ENCODE measurements at places on chromosomes 3 and 15.

GRCh38 chr15:40755812-40756208 lies 756 bp upstream of the RMDN3 start:
- DNase-seq, result no peak

- DNase-seq, result no peak
Observed at GRCh38 chr3:45412763-45413162, 24.4 kb downstream of the LARS2 start.

GRCh38 chr15:60318216-60318867 lies 79.4 kb downstream of the ANXA2 start:
- no peak for DNase-seq

DNA sequence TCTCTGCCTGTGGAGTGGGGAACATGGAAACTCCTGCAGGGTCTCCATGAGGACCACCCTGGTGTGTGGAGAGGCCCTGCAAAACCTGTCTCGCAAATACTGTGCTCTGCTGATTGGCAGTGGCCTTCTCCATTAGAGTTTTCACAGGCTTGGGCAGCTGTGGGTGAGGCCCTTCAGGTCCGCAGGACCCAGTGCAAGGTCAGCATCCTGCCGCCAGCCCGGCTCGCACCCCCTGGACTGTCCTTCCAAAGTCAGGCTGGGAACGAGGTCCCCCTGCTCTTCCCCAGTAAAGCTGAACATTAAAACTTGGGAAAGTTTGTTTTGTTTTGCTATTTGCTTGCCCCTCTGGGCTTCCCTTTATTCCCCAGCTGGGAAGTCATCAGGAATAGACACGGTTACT lies 85.0 kb upstream of the PLXNA1 start:
- no peak for DNase-seq

GRCh38 chr3:15330031-15330596 lies 2.3 kb downstream of the SH3BP5 start:
- no peak for DNase-seq

DNA sequence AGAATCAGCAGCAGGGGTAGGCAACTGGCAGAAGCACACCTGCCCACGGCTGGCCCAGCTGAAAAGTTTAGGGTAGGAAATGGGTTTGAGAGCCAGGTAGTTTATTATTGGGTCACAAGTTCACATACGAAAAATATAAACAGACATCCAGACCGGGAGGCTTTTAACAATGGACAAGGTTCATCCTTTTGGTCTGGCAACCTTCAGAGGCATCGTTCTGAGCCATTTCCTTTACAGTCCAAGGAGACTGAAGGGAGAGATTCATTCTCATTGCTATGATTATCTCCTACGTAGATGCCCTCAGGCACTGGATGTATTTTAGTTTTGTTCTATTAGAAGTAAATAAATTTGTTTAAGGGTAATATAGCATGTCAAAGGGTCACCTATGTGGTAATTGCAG lies 248.0 kb upstream of the THBS1 start:
- DNase-seq, result no peak

DNA sequence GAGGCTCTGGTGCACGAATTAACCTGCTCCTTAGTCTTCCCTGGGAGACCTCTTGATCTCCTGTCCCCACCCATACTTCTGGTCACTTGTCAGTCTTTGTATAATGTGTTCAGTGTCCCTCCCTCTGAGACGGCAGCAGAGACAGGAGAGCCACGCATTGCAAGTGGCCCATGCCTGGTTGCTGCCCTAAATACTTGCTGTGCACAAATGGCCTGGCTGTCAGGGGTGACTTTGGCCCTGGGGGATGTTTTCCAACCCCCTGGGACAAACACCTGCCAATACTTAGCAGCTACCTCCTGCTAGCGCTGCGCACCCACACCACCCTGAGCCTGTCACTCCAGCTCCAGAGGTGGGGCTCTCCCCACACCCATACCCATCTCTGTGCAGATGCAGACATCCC lies 17.2 kb downstream of the KLF13 start:
- DNase-seq, result no peak

- no peak for DNase-seq
Observed at GRCh38 chr15:56254265-56254664, 10.6 kb upstream of the RFX7 start.

DNA sequence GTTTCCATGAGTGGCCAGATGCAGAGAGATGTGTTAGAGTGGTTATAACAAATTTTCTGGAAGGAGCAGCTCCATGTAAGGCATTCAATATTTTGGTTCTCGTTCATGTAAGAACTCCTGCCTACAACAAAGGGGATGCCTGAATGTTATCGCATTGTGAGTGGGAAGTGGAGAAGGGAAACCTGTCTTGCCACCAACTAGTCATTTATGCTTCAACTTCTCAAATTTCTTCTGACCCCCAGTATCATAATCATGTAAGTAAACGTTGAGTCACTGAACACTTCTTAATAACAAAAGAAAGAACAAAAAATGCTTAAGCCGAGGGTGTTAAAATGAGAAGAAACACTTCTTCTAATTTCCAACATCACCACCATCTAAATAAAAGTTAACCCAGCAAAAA lies 62.0 kb upstream of the MRPL3 start:
- no peak for DNase-seq

GRCh38 chr3:71487418-71487817 lies 96.1 kb downstream of the FOXP1 start:
- DNase-seq, result no peak

- no peak for DNase-seq
Observed at GRCh38 chr3:167885277-167885676, 149.8 kb downstream of the SERPINI1 start.

DNA sequence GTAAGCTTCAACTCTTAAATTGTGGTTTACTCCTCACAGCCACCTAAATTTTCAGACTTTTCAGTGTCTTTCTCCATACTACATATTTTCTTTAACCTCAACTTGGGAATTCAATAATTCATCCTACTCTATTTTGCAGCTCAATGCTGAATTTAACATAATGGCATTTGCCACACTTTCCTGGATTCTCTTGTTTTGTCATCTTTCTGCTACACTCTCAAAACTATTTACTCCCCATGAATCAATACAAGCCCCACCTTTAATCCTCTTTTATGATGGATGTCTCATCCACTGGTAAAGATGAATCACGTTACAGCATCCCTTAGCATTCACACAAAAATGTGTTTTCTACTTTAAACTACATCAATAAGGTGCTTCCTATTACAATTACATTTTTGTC lies 19.6 kb upstream of the CHMP2B start:
- DNase-seq, result no peak

GRCh38 chr3:67389176-67389575 lies 265.2 kb downstream of the SUCLG2 start:
- no peak for DNase-seq

DNA sequence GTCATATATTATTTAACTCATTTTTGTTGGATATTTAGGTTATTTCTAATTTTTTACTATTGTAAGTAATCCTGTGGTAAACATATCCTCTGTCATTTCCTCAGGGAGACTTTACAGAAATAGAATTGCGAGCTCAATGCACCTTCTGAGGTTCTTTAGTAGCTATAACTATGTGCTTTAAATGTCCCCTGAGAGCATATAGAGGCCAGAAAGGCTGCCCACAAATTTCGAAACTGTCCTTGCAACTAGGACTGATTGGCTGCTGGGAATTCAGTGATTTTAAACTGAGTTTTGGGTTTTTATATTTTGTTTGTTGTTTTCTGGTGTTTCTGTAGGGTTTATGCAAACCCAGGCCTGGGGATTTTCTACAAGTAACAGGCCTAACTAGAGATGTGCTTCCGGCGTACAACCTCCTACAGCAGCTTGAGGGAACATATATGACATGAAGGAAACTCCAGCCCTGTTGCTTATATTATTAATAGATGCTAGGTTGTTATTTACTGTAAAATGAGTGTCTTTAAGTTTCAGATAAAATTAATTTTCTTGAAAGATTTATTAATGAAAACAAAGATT lies 29.1 kb upstream of the P4HTM start:
- no peak for DNase-seq

GRCh38 chr3:30503446-30503845 lies 103.0 kb upstream of the TGFBR2 start:
- no peak for DNase-seq

DNA sequence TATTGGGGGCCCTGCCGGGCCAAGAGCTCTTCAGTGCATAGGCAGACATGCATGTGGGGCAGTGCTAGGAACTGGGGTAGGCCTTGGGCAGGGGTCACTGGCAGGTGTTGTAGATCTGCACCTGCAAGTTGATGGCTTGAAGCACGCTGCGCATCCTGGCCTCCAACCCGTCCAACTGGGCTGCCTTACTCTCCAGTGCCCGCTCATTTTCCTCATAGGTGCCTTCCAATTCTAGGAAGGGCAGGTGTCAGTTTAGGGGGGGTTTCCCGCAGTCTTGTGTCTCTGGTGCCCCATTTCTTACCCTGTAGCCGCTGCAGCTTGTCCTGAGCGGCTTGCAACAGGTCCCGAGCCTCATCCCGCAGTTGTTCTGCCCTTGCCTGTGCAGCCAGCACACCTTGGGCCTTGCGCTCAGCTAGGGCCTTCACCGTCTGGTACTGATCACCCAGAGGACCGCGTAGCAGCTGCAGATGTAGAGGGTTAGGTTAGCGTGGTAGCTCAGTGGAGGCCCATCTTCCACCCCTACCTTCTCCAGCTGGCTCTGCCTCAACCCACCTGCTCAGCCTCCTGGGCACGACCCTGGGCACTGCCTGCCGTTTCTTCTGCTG lies 611 bp upstream of the USP19 start:
- no peak for DNase-seq

DNA sequence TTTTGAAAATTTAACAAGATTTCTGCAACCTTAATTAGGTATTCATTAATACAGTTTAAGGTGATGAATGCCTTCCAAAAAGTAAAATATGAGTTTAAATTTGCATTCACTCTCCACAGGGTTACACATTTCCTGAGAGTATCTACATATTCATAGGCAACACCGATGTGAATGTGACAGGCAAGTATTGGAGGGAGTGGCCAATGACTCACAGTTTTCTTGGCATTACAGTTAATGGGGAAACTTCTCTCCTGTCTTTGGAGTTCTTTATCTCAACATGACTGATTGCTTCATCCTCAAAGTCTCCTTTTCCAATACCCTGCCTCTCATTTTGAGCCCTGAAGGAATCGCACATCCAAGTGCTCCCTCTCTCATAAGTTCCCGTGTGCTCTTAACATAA lies 181.9 kb upstream of the CHL1 start:
- no peak for DNase-seq

DNA sequence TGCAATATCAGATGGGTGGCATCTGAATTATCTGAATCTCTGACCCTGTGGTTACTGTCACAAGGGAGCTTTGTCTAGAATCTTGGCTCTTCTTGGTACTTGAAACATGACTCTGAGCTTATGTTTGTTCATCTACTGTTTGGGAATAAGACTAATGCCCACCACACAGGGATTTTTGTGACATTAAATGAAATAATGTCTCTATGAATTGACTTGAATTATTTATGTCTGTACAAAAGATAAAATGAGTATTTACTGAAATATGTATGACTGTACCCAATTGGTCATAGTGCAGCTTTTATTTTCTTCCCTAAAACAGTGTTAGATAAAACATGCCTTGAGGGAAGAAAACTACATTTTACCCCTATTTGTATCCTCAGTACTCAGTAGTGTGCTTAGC lies 87.9 kb upstream of the ZPLD1 start:
- no peak for DNase-seq

GRCh38 chr3:168021737-168022450 lies 73.8 kb downstream of the GOLIM4 start:
- DNase-seq, result no peak

DNA sequence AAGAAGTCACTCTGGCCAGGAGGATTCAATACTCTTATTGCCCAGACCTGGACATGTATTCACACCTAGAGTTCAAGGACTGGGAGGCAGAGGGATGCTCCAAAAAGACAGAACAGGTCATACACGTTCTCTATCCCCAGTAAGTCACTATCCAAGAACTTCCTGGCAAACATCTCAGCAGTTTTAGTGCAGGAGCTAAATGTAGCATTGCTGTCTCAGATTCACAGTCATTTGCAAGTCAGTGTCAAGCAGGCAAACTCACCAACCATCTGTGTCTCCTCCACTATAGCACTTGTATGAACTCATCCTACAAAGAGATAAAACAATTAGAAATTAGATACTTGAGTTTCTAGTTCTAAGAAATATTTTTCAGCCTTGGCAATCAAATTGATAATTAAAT lies 38.4 kb downstream of the ABHD17C start:
- no peak for DNase-seq

GRCh38 chr3:31892916-31893573 lies 88.0 kb downstream of the OSBPL10 start:
- no peak for DNase-seq

DNA sequence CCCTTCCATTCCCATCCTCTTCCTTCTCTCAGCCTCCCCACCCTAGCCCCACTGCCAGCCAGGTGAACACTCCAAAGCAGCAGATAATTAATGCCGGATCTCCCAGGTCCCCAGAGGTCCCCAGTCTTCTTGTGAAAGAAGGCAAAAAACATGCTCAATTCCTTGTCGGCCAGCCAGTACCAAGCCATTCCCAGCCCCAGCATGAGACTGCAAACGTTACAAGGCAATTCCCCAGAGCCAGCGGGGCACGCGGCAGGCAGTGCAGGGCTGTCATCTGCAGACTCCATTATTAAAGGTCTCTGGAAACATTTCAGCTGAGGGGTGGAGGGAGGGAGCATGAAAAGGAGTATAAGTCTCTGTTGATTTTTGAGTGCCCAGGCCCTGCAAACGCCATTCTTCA lies 117.8 kb downstream of the XXYLT1 start:
- DNase-seq, result no peak

DNA sequence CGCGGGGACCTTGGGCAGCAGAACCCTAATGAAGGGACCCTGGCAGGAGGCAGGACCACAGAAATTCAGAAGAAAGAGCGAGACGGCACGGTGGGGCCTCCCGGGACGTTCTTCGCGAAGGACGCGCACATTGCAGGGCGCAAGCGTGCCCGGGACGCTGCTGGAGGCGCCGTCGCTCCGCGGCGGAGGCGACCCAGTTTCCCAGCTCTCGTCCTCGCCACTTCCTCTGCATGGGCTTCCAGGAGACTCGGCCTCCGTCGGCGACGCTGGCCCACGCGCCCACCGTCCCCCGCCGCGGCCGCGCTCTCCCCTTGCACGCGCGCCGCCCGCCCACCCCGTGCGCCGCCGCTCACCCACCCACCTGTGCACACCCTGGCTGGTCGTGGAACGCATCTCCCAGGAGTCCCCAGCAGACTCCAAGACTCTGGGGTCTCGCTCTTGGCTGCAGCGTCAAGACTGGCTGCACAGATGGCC lies 31.8 kb upstream of the SMAD3 start:
- no peak for DNase-seq

- DNase-seq, result peak; percentile 41
Observed at GRCh38 chr3:196712514-196713413, 587 bp downstream of the PIGX start.

DNA sequence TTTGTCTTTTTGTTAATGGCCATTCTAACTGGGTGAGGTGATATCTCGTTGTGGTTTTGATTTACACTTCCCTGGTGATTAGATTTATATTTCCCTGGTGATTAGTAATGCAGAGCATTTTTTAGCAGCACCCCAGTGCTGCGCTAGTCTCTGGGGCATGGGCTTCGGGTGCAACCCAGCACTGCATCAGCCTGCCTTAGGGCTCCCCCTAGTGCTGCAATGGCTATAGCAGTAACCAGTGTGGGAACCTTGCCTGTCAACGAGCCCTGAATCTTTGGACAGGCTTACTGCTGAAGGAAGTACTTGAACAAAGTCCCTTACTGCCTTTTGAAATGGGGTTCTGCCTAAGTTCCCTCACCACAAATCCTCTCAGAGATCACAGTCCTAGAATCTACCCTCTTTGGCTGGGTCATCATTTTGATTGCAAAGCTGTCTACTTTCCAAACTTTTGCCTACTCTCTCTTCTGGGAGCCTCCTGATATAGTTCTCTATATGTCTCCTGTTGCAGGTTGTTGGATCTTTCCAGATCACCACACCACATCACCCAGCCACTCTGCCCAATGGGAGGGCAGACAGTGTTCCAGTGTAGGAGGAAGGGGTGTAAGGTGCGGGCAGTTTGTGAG lies 79.2 kb upstream of the CCNL1 start:
- DNase-seq, result peak; percentile 16

Data from left renal pelvis (tissue), 4 donors.